DND-41 (cell line): ENCODE measurements at places on chromosomes 5 and 9.

DNA sequence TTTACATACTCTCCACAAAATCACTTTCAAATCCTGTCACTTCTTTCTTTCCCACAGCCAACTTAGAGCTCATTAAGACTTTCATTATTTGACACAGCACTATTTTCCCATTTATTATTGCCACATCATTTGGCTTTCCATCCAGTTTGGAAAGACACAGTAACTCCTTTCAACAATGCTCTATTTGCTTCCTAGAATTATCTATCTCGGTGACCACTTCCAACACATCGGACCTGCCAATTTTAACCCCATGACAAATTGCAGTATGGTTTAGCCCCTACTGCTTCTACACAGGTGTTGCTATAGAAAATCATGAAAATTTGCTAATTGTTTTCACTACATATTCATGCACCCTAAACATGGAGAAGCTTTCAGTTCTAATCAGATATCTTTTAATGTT lies 190.6 kb upstream of the COX7C start:
- DNase-seq, result no peak

DNA sequence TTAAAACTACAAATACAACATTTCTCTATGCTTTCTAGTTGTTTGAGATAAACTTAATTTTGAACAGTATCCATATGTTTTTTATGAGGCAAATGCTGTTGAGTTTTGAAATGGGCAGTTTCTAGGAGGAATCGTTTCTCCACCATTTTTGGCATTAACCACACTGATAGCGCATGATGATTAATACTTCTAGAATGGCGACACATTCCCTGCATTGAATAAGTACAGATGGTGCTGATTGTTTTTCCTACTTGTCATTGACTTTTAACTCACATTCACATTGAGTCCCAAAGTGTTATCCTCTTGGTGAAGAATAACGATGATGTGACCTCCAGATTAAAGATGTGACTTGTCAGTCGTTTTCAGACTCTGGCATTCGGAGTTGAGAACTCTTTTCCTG lies 6.5 kb upstream of the CCDC192 start:
- DNase-seq, result no peak

GRCh38 chr9:86541014-86541570 lies 186.9 kb upstream of the TUT7 start:
- DNase-seq, result no peak

GRCh38 chr9:75775166-75775565 lies 115.3 kb upstream of the PCSK5 start:
- DNase-seq, result no peak

GRCh38 chr9:13939134-13939533 lies 374.8 kb downstream of the NFIB start:
- DNase-seq, result no peak

DNA sequence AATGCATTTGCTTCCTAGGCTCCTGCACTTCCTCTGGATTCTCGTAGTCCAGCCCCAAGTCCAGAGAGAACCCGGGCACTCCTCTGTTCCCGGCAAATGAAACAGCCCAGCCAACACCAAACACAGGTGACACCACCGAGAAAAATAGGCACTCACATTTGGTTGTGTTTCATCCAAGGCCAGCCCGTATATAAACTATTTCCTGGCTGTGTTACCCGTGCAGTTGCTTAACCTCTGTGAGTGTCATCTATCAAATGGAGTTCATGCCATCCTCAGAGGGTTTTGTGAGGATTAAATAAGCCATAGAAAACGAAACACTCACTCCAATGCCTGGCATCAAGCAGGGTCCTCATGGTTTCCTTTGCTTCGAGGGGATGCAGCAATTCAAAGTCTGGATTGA lies 115.2 kb downstream of the BOD1 start:
- DNase-seq, result no peak

DNA sequence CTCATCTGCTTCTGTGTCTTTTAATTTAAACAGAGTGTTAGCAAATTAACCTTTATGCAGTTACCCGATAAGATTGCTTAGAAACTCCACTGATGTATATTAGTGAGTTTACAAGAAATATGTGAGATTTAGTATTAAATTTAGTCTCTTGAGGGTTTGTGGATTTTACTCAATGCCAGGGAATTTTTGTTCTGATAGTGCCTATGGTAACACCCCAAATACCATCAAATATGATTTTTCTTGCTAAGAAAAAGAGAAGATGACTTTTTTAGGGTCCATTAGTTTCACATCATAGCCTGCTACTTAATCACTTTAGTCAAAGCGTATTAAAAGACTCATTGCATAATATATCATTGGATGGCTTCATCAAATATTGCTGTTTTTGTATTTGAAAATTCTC lies 224.9 kb downstream of the PCSK5 start:
- DNase-seq, result no peak

GRCh38 chr5:121968910-121969607 lies 7.3 kb downstream of the SRFBP1 start:
- DNase-seq, result no peak

GRCh38 chr5:127410959-127411358 lies 106.5 kb upstream of the PRRC1 start:
- no peak for DNase-seq

DNA sequence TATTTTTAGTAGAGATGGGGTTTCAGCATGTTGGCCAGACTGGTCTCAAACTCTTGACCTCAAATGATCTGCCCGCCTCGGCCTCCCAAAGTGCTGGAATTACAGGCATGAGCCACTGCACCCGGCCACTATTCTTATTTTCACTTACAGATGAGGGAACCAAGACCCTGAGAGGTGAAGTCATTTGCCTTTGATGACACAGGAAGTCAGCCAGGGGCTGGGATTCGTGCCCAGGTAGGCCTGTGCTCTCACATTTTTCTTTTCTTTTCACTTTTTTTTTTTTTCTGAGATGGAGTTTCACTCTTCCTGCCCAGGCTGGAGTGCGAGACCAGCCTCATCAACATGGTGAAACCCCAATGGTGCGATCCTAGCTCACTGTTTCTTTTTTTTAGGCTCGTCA lies 22.2 kb downstream of the ENG start:
- DNase-seq, result no peak

- no peak for DNase-seq
Measured at GRCh38 chr5:107502676-107503060, 168.1 kb downstream of the EFNA5 start.

DNA sequence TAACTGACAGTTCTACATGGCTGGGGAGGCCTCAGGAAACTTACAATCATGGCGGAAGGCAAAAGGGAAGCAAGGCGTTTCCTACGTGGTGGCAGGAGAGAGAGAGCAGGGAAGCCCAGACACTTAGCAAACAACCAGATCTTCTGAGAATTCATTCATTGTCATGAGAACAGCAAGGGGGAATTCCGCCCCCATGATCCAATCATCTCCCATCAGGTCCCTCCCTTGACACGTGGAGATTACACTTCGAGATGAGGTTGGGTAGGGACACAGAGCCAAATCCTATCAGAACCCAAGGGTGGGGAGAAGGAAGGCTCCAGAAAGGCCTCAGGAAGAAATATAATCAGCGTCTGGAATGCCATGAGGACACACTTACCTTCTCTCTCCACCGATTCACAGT lies 34.3 kb downstream of the KIF4B start:
- no peak for DNase-seq

DNA sequence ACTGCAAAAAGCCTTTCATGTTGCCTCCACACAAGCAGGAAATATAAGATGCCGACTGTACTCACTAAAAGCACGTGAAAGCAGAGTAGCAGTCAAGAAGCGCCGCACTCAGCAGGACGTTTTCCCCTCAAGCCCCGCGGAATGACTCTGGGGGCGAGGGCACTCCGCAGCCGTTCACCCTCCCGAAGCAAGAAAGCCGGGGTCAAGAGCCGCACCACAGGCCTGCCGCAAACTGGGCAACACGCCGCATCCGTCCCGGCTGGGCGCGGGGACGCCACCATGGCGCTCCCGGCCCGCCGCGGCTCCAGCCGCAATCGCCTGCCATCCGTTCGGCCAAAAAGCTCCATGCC lies 364 bp downstream of the RPS6 start:
- no peak for DNase-seq

- DNase-seq, result no peak
Measured at GRCh38 chr5:176384991-176385390, 3.4 kb downstream of the NOP16 start.

GRCh38 chr5:144467792-144468191 lies 297.1 kb downstream of the KCTD16 start:
- DNase-seq, result no peak
